ENCODE measurements at places on chromosomes 16 and 17. TPM values are rescaled to one million over a fixed set of nuclear protein-coding genes. Genes with fewer than 3 reads are reported as not detected.

DNA sequence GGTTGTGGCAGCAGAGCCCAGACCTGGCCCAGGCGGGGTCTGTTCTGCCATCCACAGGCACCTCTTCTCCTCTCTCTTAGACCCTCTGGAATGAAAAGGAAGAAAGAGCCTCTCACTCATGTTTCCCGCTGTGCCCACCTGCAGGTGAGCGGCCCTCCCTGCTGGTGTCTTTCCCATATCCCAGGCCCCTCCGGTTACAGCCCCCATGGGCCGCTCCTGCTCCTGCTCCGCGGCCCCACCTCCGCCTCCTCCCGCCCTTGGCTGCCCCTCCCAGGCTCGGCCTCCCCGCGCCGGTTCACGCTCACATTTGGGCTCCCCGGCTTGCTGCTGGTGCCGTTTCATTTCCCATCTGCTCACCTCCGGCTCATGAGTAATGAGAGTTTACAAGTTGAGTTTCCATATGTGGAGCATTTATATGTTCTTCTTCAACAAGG lies 98.7 kb upstream of the SDK2 start:
- no peak for DNase-seq

DNA sequence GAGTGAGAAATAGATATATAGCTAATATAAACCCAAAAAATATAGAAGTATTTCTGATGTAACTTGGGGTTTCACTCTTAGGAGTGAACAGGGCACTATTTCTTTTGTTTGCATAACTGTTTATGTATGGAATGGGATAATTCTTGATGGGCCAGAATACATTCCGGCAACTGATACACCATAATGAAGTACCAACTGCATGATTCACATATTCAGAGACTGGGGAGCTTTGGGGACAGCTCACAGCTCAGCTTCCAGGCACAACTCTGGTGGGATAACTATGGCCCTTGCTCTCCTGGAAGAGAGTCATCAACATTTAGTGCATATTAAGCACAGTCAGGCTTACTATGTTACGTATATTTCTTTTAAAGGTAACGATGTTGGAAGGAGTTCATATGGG lies 42.1 kb upstream of the ADCY7 start:
- no peak for DNase-seq

GRCh38 chr17:35683591-35683990 lies 47.8 kb upstream of the RASL10B start:
- DNase-seq = no peak

DNA sequence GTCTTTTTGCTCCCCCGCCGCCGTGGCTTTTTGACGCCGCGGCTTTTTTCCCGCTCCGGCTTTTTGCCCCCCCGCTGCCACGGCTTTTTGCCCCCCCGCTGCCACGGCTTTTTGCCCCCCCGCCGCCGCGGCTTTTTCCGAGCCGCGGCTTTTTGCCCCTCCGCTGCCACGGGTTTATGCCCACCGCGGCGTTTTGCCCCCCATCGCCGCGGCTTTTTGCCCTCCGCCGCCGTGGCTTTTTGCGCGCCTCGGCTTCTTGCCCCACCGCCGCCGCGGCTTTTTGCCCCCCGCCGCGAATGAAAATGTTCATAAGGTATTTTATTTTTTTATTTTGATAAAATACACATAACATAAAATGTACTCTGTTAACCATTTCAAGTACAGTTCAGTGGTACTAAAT lies 527.2 kb upstream of the WSB1 start:
- no peak for DNase-seq

DNA sequence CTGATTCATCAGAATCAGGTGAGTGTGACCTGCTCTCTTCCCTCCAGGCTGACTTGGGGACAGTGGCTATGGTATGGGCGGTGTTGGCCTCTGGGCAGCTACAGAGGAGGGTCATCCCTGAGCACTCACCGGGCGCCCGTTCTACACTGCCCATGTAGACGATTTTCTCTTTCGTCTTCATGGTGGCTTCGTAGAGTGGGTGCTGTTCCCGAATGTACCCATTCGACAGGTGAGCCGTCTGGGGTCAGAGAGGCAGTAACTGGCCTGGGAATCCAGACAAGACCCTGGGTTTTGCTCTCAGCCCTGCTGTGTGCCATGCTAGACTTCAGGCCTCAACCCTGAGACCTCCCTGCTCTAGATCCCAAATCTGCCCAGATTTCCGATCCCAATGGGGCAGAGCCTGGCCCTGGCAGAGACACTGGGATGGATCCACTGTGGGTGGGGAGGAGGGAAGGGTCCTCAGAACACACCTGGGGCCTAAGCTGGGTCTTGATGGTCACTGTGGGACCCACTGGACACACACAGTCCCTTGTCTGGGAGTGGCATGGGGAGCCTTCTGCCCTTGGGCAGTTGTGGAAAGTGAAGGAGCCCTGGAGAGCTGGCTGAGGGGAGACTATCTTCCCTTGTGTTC lies 13.2 kb downstream of the USP6 start:
- DNase-seq = no peak

The C16orf92 gene
- not detected for total RNA-seq
